Right hindlimb (tissue), 1 donor: ENCODE measurements at places on chromosomes 6 and 20.

- no peak for DNase-seq
These were observed 180.6 kb downstream of the PTPRK start for GRCh38 chr6:128339635-128340450.

GRCh38 chr6:65707126-65707826, at the start of gene EYS:
Gene EYS (minus strand): TSS chr6:65707226. CDS start chr6:65495410, 211,816 bp downstream.
- no peak for DNase-seq

- DNase-seq = no peak
These were observed 69.9 kb upstream of the DDR1 start for GRCh38 chr6:30814146-30815040.

- DNase-seq = peak; percentile 99
These were observed at the start of gene GZF1 for GRCh38 chr20:23361476-23362391. Gene GZF1 (plus strand): TSS chr20:23362182. CDS start chr20:23364384, 2,202 bp downstream.

GRCh38 chr6:127267646-127268625, 1.3 kb downstream of the RNF146 start:
- no peak for DNase-seq

GRCh38 chr6:163945808-163946207, 531.3 kb downstream of the QKI start:
- no peak for DNase-seq

DNA sequence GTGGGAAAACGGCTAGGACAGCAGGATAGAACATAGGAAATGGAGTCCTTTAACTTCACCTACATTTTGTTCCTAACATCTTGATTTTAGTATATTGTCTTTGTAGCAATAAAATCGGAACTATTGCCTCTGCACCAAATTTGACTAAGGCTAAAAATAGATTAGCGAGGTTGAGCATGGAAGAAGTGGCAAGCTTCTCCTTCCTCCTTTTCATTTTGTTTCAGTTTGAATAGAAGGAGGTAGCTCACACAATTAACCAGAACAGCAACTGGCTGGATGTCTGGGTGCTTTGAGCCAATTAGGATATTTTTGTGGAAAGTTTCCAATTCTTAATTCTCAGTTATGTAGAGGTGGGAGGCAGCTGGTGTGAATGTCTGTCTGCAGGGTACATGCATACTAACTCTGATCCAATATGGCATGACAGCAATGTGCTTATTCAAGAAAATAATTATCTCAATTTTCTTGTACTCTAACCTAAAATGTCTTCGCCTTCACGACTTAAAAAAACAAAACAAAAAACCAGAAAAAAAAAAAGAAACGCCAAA, 3.1 kb upstream of the HECA start:
- no peak for DNase-seq

GRCh38 chr20:37958856-37959520, 56.1 kb downstream of the VSTM2L start:
- DNase-seq = no peak
